ENCODE measurements at places on chromosomes 12 and 14.
A peak's percentile ranks its signal among the peaks of the same experiment; 100 is the strongest.

DNA sequence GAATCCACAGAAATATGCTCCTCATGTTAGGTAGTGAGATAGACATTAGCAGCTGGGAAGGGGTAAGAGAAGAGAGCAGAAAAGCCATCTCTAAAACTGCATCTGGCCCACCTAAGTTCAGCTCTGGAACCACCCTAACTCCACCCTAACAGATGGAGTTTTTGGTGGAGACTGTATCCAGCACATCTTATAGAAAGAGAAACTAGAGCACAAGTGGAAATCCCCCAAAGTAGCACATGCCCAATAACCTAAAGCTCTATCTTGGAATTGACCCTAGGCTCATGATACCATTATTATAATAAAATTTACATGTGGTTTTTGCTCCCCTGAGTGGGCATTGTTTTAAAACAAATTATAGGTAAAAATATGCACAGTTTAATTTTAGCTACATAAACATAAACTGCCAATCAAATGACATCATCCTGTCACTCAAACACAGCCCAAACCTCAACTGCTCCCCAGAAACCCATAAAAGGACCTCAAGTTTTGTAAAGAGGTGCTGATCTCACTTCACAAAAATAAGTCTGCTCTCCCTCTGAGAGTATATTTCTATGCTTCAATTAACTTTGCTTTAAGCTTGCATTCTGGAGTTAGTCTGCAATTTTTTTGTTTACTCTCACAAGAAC lies 206.4 kb downstream of the PIK3C2G start:
- DNase-seq = no peak

- DNase-seq = no peak
These were observed 5.1 kb downstream of the TMEM179 start for GRCh38 chr14:104599446-104599845.

GRCh38 chr14:59376686-59377085 lies 88.5 kb downstream of the GPR135 start:
- no peak for DNase-seq

DNA sequence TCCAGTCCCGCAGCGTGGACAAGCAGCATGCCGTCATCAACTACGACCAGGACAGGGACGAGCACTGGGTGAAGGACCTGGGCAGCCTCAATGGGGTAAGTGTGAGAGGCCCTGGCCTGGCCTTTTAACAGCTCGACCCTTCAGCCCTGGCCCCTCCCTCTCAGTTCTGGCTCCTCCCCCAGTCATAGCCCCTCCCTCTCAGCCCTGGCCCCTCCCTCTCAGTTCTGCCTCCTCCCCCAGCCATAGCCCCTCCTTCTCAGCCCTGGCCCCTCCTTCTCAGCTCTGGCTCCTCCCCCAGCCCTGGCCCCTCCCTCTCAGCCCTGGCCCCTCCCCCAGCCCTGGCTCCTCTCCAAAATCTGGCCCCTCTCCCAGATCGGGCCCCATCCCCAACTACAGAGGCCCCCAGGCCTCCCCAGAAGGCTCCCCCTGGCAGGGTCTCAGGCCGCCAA lies 11.2 kb downstream of the CEP170B start:
- peak; percentile 26 for DNase-seq

GRCh38 chr12:47767216-47767724 lies 5.8 kb upstream of the SLC48A1 start:
- DNase-seq = no peak

DNA sequence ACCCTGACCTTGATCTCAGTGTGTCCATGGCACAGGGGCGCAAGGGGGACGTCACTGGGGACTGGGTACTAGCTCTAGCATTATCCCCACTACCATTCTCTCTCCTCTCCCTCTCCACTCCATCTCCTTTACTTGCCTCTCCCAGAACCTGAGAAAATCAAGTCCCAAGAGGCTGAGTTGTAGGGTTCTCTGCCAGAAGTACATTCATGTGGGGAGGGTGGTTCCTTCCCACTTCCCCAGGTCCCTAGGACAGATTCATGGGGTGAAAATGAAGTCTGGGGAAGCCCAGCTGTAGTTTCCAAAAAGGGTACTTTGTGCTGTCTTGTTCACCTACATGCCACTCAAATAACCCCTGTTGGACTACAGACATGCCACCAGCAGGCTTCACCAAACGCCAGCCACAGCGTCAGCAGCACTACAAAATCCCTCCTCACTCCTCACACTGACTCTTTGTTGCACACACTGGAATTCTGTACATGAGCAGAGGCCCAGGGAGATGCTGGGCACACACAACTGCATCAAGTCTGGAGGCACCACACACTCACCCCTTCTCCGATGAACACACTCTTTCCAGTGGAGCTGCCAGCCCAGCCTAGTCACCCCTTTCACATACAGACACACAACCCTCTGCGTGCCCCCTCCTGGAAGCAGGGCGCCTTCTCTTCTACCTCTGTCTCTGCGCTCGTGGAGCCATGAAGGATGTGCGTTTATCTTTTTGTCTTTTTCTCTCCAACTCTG lies 6.9 kb downstream of the RARG start:
- DNase-seq = no peak

DNA sequence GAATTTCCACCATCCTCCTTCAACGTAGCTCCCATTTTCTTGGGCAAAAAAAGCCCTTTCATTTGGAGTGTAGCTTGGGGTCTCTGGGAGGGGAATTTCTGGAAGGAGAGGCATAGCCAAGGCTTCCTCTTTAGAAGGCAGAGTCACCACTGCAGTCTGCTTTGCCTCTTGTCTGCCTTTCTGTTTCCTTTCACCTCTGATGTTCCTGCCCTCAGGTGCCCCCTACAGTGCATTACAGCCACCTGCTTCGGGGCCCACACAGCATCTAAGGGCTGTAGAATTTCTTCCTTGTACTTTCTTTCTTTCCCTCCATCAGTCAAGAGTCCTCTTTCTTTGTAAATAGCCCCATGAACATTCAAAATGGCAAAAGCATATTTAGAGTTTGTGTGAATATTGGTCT lies 1313.9 kb downstream of the TMEM121 start:
- DNase-seq = no peak

Measured in eye (tissue), 1 donor.